ENCODE measurements at places on chromosomes 12 and 14. TPM values are rescaled to one million over a fixed set of nuclear protein-coding genes. Genes with fewer than 3 reads are reported as not detected.

Gene SLC2A14
- not detected for total RNA-seq

DNA sequence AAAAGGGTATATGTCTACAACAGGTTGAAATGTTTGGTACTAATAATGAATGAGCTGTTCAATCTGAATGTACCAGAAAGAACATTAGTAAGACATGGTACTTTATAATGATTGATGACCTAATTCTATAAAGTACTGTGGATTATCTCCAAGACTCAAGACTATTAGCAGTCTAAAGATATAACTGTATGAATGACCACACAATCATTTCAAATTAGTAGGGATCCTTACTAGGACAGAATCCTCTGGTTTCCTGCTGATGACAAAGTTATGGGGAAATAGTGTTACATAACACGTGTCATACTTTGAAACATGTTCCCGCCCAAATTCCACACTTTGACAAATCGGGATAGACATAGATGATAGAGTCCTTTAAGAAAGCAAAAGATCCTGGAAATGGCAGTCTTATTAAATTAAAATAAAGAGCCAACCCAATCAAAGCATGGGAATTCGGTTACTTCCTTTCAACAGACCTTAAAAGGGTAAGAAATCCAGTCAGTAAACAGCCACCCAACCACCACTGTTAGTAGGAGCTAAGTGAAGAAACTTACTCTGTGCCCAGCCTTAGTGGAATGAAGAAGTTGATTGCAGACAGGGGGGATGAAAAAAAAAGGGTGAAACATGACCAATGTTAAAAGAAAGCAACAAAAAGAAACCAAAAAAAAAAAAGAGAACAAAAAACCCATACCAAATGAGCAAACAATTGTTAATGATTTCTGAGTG is 2.8 kb downstream of the VPS29 start:
- no peak for DNase-seq
- no peaks in the 10 kb centered on the region for H3K27me3 ChIP-seq
- H3K36me3 ChIP-seq: peaks cover 33% of the 10 kb centered on the region
- peaks cover 46% of the 10 kb centered on the region for H3K4me1 ChIP-seq
- peak overlapping the region; percentile 18 for H3K27ac ChIP-seq

Gene PSMB11
- total RNA-seq: not detected

DNA sequence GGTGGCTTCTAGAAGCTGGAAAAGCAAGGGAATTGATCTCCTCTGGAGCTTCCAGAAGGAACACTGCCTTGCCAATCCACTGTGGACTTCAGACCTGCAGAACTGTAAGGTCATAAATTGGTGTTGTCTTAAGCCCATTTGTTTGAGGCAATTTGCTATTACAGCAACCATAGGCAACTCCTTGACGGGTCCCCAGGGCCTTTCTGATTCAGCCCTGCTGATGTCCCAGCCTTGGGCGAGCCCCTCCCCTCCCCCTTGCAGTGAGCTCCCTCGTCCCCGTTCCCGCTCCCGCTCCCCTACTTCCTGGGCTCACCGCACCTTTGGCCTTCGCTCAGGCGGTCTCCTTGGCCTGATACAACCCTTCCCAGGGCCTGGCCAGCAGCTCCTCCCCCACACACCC is 18.9 kb upstream of the DIO3 start:
- H3K27ac ChIP-seq: no peak overlapping the region
- no peaks in the 10 kb centered on the region for H3K4me1 ChIP-seq
- H3K27me3 ChIP-seq: no peaks in the 10 kb centered on the region
- no peak for DNase-seq
- no peak overlapping the region for H3K4me3 ChIP-seq

GRCh38 chr14:24430682-24431568 is 1.2 kb downstream of the KHNYN start:
- peaks cover 75% of the 10 kb centered on the region for H3K4me1 ChIP-seq
- H3K36me3 ChIP-seq: peaks cover 39% of the 10 kb centered on the region
- peak overlapping the region; percentile 77 for H3K4me3 ChIP-seq
- peak overlapping the region; percentile 99 for H3K27ac ChIP-seq
- no peaks in the 10 kb centered on the region for H3K27me3 ChIP-seq

GRCh38 chr12:50768391-50768790 is 4.5 kb downstream of the ATF1 start:
- H3K27ac ChIP-seq: no peak overlapping the region
- no peaks in the 10 kb centered on the region for H3K27me3 ChIP-seq
- H3K4me1 ChIP-seq: peaks cover 46% of the 10 kb centered on the region
- H3K4me3 ChIP-seq: no peak overlapping the region

GRCh38 chr12:131380965-131381705 is 329.8 kb upstream of the SFSWAP start:
- H3K27ac ChIP-seq: no peak overlapping the region
- no peak overlapping the region for H3K4me3 ChIP-seq
- H3K4me1 ChIP-seq: no peaks in the 10 kb centered on the region
- peaks cover 15% of the 10 kb centered on the region for H3K27me3 ChIP-seq

DNA sequence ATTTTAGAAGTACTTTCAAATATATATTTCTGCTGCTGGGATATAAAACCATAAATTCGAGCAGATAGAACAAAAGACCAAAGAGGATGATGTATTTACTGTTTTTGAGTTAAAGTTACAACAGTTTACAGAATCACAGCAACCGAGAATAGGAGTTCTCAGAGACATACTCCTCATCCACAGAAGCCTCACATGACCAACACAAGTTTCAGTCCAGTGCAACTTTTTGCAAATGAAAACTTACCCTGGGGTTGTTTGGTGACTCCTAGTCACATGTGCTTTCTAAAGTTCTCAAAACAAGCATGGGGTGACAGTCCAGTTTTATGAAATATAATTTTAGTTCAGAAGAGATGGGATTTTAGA is 117.1 kb downstream of the PRKCH start:
- H3K36me3 ChIP-seq: no peaks in the 10 kb centered on the region
- no peak overlapping the region for H3K4me3 ChIP-seq
- no peaks in the 10 kb centered on the region for H3K27me3 ChIP-seq
- H3K4me1 ChIP-seq: peaks cover 17% of the 10 kb centered on the region
- H3K27ac ChIP-seq: peak overlapping the region; percentile 62

DNA sequence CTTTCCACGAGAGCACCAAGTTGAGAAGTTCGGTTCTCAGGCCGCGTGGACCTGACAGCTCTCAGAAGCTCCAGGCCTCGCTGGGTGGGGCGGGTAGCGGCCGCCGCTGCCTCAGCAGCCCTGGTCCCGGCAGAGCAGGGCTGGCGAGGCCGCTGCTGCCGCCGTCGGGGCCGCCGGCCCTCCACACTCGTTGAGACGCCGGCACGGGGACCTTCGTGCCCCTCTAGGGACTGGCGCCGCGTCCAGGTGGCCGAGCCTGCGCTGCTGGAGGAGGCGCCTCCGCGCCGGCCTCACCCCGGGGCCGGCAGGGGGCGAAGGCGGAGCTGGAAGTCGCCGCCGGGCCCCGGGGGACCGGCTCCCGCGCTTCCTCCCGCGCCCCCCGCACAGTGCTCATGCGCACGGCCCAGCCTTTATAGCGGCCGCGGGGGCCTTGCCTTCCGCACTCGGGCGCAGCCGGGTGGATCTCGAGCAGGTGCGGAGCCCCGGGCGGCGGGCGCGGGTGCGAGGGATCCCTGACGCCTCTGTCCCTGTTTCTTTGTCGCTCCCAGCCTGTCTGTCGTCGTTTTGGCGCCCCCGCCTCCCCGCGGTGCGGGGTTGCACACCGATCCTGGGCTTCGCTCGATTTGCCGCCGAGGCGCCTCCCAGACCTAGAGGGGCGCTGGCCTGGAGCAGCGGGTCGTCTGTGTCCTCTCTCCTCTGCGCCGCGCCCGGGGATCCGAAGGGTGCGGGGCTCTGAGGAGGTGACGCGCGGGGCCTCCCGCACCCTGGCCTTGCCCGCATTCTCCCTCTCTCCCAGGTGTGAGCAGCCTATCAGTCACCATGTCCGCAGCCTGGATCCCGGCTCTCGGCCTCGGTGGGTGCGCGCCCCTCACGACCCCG is at the start of gene COCH:
Gene COCH, plus strand, starts transcription at position 440 of the 879 bp plus-strand sequence. Its CDS starts 380 bp downstream, at position 820.
- H3K36me3 ChIP-seq: no peaks in the 10 kb centered on the region
- H3K4me1 ChIP-seq: peaks cover 17% of the 10 kb centered on the region
- H3K27ac ChIP-seq: no peak within 1 kb of the TSS
- DNase-seq: peak; percentile 78
- H3K27me3 ChIP-seq: peaks cover 64% of the 10 kb centered on the region
- H3K4me3 ChIP-seq: peak within 1 kb of the TSS; percentile 54

DNA sequence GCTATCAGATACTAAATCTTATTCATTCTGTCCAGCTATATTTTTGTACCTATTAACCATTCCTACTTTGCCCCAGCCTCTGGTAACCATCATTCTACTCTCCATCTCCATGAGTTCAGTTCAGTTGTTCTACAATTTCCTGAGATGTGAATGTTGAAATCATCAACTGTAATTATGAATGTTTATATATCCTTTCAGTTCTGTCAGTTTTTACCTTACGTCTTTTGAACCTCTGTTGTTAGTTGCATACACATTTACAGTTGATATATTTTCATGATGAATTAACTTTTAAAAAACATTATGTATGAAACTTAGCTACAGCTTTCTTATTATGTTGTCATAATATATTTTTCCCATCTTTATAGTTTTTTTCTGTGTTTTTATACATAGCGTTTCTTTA is 102.1 kb downstream of the ARID2 start:
- no peak for DNase-seq
- H3K36me3 ChIP-seq: peaks cover 14% of the 10 kb centered on the region
- H3K4me1 ChIP-seq: no peaks in the 10 kb centered on the region
- no peak overlapping the region for H3K4me3 ChIP-seq

GRCh38 chr12:102462795-102463465 is 17.4 kb downstream of the IGF1 start:
- H3K27ac ChIP-seq: no peak overlapping the region
- no peak overlapping the region for H3K4me3 ChIP-seq
- H3K27me3 ChIP-seq: no peaks in the 10 kb centered on the region
- H3K36me3 ChIP-seq: no peaks in the 10 kb centered on the region
- DNase-seq: no peak
- no peaks in the 10 kb centered on the region for H3K4me1 ChIP-seq

GRCh38 chr14:90491911-90492531 is 95.2 kb downstream of the CALM1 start:
- peaks cover 13% of the 10 kb centered on the region for H3K4me1 ChIP-seq
- H3K36me3 ChIP-seq: no peaks in the 10 kb centered on the region
- no peak for DNase-seq
- no peak overlapping the region for H3K27ac ChIP-seq

DNA sequence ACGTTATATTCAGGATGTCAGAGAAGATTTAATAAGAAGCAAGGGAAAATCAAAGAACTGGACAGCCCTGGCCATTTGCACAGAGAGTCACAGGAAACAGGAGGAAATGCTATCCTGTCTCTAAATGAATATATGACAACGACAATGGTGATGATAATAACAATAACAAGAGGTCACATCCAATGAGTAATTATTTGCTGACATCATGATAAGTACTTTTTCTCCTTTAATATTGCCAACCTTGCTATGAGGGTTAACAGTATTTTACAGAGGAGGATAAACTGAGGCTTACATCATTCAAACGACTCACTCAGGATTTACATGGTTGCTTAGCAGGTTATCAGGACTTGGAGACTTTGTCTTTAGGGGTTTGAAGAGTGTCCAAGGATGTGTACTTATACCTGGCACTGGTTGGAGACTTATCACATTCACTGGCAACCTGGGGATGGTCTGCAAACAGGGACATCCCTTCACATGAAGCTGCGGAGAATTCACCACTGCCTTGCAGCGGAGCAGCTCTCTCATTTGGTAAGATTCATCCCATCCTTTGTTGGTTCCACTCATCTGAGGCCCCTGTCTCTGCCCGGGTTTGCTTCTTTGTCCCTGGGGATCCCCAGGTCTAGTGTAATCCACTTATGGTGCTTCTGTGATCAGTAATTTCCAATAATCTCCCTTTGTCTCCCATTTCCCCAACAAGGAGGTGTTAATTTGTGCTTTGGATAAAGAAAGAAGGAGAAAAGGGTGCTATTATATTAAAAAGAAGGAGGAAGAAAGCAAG is 637.8 kb downstream of the BCL11B start:
- no peaks in the 10 kb centered on the region for H3K36me3 ChIP-seq
- no peak for DNase-seq
- no peaks in the 10 kb centered on the region for H3K4me1 ChIP-seq
- H3K27me3 ChIP-seq: no peaks in the 10 kb centered on the region
- no peak overlapping the region for H3K4me3 ChIP-seq

- H3K27me3 ChIP-seq: no peaks in the 10 kb centered on the region
- H3K4me1 ChIP-seq: no peaks in the 10 kb centered on the region
- no peaks in the 10 kb centered on the region for H3K36me3 ChIP-seq
- H3K27ac ChIP-seq: no peak overlapping the region
- DNase-seq: no peak
Observed at GRCh38 chr14:34733245-34733644, 18.9 kb upstream of the CFL2 start.

- peak overlapping the region; percentile 52 for H3K27ac ChIP-seq
- no peak overlapping the region for H3K4me3 ChIP-seq
- no peaks in the 10 kb centered on the region for H3K27me3 ChIP-seq
- H3K36me3 ChIP-seq: no peaks in the 10 kb centered on the region
- no peak for DNase-seq
Observed at GRCh38 chr14:77623201-77623600, 6.8 kb upstream of the SPTLC2 start.

Gene GALNT8
- total RNA-seq: 1.2 TPM

DNA sequence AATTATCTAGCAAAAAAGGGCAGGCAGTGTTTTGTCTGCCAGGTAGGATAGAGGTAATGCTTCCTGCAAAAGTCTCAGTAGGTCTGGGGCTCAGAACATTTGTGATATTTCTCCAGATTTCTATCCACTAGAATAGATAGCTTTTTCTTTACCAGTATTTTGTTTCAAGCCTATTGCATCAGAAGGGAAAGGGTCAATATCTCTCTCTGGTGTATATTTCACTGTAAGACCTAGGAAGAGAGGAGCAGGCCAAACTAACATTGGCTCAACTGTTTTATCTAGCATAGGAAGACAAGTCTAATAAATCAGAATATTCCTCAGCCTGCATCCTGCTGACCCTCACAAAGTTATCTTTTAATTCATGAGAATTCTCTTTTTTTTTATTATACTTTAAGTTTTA is 106.7 kb upstream of the DAAM1 start:
- no peaks in the 10 kb centered on the region for H3K4me1 ChIP-seq
- no peaks in the 10 kb centered on the region for H3K27me3 ChIP-seq
- no peaks in the 10 kb centered on the region for H3K36me3 ChIP-seq
- no peak overlapping the region for H3K4me3 ChIP-seq
- no peak for DNase-seq

GRCh38 chr12:69511469-69512267 is 41.5 kb downstream of the FRS2 start:
- H3K4me3 ChIP-seq: no peak overlapping the region
- H3K4me1 ChIP-seq: peaks cover 19% of the 10 kb centered on the region
- no peaks in the 10 kb centered on the region for H3K27me3 ChIP-seq
- H3K27ac ChIP-seq: no peak overlapping the region

- H3K36me3 ChIP-seq: peaks cover 50% of the 10 kb centered on the region
- no peak for DNase-seq
- no peak overlapping the region for H3K4me3 ChIP-seq
Observed at GRCh38 chr12:122992386-122992785, 11.9 kb downstream of the ARL6IP4 start.

Gene CAPRIN2
- total RNA-seq: 101 TPM

Gene MYH7
- not detected for total RNA-seq

- H3K4me3 ChIP-seq: no peak overlapping the region
- no peak for DNase-seq
- H3K4me1 ChIP-seq: peaks cover 9% of the 10 kb centered on the region
- no peaks in the 10 kb centered on the region for H3K27me3 ChIP-seq
Observed at GRCh38 chr12:59650588-59651228, 54.9 kb downstream of the SLC16A7 start.
